Stimulated activated CD8-positive, alpha-beta memory T cell treated with anti-CD3 and anti-CD28 coated beads, Interleukin-4, amount 100 ng/mL, for 48 hours (primary cell): ENCODE measurements at places on chromosomes 6 and 20.
A peak's percentile ranks its signal among the peaks of the same experiment; 100 is the strongest.

DNA sequence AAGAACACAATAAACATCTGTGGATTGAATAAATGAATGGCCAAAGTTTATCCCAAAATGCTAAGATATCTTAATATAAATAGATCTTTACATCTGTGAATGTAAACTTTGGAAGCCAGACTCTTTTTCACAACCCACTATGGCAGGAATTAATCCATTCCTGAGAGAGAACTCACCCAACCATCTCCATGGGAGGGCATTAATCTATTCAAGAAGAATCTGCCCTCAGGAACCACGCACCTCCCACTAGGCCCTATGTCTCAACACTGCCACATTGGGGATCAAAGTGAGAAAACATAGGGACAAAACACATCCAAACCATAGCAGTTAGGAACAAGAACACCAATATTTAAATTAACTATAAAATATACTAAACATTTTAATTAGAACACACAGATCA lies 3.4 kb downstream of the UBE3D start:
- no peak for DNase-seq

DNA sequence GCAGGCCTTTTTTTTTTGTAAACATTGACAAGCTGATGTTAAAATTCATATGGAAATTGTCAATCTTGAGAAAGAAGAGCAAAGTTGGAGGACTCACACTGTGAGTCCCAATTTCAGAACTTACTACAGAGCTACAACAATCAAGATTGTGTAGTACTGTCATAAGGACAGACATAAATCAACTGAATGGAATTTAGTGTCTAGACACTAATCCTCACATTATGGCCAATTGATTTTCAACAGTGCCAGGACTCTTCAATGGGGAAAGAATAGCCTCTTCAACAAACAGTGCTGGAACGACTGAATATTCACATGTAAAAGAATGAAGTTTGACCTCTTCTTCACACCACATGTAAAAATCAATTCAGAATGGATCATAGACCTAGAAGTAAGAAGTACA lies 60.8 kb downstream of the TGM2 start:
- DNase-seq: no peak

DNA sequence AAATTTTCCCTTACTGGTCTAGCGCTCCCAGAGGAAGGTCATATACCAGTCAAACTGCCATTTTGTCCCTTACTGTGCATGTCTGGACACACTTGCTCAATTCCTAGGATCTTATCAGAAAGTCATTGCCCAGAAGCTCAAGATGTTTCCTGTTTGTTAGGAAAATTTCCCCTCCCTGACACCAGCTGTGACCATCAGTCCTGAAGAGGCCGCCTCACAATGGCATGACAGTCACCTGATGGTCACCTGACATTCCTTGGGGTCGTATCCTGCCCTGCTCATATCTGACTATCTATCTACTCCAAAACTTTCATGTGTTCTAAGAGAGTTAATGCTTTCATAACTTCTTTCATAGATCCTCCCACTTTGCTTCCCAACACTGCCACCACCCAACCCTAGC lies 219.9 kb downstream of the OTOR start:
- DNase-seq: no peak

- DNase-seq: no peak
These were observed 93.6 kb downstream of the KIF16B start for GRCh38 chr20:16479666-16480065.

DNA sequence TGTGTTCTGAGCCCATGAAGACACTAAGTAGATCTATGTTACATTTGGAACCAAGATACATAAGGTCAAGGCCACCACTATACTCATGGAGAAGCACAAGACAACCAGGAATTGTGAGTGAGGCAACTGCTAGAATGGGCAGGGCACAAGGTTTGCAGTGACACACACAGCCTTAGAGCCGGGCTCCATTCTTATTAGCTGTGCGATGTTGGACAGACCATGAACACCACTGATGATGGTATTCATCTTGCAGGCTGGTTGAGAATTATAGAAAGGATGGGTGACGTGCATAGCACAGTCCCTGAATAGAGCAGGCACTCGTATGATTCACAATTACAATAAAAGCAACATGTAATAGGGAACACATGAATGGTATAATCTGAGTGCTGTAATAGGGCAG lies 172.4 kb downstream of the GJA10 start:
- no peak for DNase-seq

- no peak for DNase-seq
These were observed 164.1 kb upstream of the CHD6 start for GRCh38 chr20:41782255-41782654.

DNA sequence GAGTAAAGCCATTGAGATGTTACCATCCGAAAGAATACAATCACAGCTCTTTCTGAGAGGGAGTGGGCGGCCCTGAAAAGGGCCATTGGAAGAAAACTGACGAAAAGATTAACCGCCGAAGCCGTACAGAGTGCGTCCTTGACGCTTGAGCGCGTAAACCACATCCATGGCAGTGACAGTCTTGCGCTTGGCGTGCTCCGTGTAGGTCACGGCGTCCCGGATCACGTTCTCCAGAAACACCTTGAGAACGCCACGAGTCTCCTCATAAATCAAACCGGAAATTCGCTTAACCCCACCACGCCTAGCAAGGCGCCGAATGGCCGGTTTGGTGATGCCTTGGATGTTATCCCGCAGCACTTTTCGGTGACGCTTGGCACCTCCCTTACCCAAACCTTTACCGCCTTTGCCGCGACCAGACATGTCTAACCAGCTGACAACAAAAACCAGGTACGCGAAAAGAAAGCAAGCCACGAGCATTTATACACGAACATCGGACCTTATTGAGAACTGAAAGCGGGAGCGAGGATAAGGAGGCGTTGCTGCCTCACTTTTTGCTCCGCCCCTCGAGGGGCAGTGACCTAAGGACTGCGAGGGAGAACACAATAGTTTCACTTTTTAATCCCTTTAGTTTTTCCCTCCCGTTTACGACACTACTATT lies 60.3 kb upstream of the HFE start:
- DNase-seq: peak; percentile 95

GRCh38 chr6:143901885-143902750 lies 37.8 kb downstream of the ZC2HC1B start:
- DNase-seq: no peak

DNA sequence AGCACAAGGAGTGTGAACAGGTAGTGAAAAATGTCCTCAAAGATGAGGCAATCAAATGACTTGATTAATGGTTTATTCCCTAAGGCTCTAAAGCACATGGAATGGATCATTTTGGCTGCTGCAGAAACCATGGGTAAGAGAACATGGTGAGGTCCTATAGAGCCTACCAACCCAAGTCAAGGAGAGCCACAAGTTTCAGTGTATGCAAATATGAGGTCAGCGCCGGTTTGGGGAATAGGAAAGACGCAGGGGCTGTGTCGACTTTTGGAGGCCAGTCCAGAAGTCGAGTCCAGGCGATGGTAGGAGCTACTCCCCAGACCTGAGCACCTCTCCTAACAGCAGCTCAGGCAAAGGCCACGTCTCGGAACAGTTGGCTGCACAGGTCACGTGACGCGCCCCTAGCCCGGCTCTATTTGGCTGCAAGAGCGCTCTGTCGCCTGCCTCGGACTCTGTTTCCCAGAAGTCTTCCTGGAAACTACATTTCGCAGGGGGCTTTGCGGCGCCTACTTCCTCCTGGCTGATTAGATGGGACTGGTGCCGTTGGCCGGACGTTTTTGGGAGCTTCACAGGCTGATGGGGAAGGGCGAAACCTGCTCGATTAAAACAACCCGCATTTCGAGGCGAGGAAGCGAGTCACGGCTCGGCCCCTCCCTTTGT lies 74.4 kb upstream of the CHD6 start:
- peak; percentile 81 for DNase-seq

DNA sequence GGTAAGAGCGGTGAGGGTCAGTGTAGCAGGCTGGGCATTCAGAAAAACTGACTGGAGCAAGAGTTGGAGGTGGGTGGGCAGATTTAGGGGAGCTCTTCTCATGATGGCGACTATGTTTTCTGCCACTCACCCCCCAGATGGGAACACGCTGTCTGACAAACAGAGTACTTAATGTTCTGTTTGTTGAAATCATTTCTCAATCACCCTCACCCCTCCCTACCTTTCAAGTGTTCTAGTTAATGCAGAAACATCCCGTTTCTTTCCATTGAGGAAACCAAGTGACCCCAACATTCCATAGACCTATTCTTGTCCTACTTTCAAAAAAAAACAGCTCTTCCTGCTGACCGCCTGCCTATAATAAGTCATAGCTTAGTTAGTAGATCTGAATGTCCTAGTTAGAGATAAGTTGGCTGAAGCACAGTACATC lies 132.5 kb upstream of the NEDD9 start:
- no peak for DNase-seq

- no peak for DNase-seq
These were observed 242.4 kb upstream of the MAP3K7 start for GRCh38 chr6:90829311-90829710.

DNA sequence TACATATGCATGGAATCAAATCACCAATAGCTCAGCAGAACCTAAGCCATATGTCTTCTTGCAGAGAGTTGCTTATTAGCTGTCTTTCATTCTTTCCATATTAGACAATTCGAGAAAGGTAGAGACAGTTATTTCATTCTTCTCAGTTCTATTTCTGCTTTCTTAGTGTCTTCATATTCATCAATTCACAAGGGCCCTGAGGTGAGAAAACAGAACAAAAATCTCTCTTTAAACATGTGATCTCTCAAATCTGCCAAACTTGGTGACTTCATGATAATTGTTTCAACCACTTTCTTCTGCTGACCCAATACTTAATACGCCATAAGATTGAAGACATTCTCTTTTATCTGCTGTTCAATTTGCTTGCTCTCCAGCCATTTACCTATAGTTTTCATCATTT lies 229.7 kb upstream of the MARCKS start:
- no peak for DNase-seq

DNA sequence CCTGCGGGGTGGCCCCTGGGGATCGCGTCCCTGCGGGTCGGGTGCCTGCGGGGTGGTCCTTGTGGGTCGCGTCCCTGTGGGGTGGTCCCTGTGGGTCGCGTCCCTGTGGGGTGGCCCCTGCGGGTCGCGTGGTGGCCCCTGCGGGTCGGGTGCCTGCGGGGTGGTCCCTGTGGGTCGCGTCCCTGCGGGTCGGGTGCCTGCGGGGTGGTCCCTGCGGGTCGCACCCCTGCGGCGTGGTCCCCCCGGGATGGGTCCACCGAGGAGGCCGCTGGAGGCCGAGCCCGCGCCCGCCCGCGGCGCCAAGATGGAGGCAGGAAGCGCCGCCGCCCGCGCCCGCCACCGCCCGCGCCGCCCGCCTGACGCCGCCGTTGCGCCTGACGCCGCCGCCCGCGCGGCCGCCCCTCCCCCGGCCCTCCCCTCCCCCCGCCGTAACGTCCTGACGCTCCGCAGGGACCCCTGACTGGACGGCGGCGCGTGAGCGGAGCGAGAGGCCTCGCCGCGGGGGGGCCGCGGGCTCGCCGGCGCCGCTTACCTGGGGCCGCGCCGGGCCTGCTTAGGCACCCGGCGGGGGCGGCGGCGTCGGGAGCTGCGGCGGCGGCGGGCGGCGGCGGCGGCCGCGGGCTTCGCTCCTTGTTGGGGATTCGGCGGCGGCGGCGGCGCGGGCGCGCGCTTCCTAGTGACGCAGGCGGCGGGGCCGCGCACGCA lies at the start of gene GMEB2:
Gene GMEB2, minus strand, starts transcription at position 678 of the 705 bp plus-strand sequence. CDS start 7,704 bp downstream, outside the sequence.
- DNase-seq: peak; percentile 78

- peak; percentile 91 for DNase-seq
These were observed at the start of gene SLC29A1 for GRCh38 chr6:44223319-44224028. SLC29A1 (plus strand) TSS chr6:44223595; CDS start chr6:44227314, 3,719 bp downstream.

DNA sequence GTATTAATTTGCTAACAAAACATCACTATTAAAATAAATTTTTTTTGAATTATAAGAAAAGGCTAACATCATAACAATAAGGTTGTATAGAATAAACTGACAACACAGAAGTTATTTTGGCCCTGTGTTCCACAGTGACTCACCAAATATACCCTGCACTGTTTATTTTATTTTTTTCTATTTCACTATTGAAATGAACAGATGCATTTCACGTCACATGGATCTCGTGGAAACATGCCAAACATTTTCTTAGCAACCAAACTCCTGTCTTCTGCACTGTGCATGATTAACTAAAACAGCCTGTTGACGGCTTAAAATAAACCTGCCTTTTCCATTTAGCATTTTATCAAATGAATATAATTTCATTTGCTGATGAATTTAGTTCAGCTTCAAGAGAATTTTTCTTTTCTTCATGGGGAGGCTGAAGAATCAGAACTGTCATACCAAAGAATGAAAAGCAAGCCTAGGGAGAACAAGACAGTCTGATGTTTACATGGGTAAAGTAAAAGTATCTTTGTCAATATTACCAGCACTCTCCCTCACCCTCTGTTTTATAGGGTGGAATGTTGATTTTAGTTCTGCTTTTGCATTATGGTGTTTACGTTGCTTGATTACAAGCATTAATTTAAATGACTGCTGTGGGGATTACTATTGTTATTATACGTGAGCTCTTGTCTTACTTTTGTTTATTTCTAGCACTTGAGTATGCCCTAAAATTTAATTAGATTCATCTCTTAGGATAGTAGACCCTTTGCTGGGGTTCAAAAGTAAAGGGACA lies 115.3 kb downstream of the LCA5 start:
- DNase-seq: no peak

DNA sequence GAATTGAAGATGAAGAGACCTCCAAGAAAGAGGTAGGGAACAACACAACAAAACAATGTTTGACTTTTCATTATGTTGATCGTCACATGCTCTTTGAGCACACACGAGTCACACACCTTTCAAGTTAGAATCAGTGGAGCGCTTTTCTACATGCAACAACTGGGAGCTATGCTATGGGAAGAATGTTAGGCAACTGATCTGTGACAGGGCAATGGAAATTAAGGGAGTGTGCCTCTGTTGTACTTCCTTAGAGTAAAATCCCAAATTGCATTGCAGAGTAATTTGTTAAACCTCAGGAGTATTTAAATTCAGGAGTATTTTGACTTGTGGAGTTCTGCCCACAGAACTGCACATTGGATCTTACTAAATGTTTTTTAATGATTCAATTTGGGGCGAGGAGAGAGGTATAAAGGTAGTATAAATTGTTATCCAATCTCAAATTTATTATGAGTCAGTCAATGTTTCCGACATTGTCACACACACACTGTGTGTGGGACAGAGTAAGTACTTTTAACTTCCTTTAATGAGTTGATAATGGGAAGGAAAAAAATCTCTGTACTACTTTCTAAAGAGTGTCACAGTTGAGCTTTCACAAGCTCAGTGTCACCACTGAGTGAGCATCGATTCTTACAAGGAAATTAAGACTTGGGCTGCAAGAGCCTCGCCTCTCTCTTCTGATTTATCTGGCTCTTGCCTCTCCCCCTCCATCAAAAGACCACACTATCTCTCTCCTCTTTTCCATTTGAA lies 10.7 kb downstream of the GNAS start:
- DNase-seq: no peak

GRCh38 chr6:89984926-89985750 lies 90.9 kb downstream of the GJA10 start:
- no peak for DNase-seq
